ENCODE measurements at places on chromosomes 5 and 9.

GRCh38 chr5:65059681-65060598 lies 291.2 kb downstream of the CWC27 start:
- DNase-seq: no peak

GRCh38 chr5:78577071-78577807 lies 71.3 kb downstream of the LHFPL2 start:
- no peak for DNase-seq

- DNase-seq: no peak
These were observed 79.6 kb downstream of the ADAMTS2 start for GRCh38 chr5:179265514-179266290.

DNA sequence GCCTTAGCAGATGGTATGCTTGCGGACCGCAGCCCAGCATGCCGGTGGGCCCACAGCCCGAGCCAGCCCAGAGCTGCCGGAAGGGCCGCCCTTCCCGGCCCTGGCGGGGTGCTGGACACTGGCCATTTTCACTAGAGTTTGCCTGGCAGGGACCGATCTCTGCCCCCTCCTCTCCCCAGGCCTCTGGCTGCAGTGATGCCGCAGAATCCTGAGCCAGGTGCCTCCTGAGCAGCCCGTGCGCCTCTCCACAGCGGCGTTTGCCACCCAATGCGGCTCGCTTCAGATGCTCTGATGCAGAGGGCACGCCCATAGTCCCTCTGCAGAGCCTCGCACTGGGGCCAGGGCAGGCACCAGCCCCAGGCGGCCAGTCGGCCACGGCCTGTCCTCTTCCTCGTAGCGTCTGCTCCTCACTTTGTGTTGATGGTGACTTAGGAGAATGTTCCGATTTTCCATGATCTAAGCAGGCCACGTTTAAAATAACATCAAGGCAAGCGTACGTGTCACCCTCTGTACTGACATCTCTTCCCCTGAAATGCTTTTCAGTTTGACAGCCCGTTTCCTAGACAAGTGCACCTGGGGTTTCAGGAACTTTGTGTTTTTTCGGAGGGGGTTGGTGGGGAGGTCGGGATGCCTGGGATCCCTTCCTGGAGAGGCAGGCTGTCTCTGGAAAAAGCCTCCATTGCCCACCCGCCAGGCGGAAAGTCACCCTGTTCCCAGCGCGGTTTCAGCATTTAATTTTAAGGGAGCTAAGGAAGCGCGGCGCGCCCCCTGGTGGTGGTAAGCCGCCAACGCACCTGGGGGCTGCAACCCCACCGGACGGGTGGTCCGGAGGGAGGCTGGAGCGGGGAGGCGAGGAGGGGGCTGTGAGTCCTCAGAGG lies 29.8 kb upstream of the HMCN2 start:
- DNase-seq: peak; percentile 40

- no peak for DNase-seq
These were observed 21.8 kb downstream of the ANKRD31 start for GRCh38 chr5:75214928-75215327.
